ENCODE measurements at places on chromosomes 1 and 21.
A peak's percentile ranks its signal among the peaks of the same experiment; 100 is the strongest.

DNA sequence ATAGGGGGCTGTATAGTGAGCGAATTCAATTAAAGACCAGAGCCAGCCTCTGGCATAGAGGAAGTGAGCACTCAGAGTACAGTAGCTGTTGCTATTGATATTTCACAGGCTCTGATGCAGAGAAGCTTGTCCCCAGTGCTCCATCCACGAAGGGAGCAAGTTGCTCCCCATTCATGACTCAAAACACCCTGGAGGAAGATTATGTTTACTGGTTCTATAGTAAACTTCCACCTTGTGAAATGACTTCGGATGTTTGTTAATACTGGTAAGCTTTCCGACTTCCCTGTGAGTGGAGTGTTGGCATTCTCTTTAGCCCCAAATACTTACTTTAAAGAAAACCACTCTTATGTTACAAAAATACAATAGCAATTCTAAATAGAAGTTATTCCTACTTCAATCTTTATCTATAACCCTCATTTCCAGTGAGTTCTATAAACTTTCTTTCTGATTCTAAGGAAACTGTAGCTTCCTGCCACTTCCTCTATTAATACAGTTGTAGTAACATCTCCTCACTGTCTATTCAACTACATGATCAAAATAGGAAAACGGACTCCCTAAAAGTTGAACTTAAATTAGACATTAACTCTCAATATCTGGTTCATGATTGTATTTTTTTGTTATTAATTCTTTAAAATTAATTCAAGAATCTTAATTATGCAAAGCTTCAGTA, 46.4 kb downstream of the ZNF281 start:
- no peak for DNase-seq

GRCh38 chr1:212315907-212316306, 30.7 kb downstream of the PPP2R5A start:
- no peak for DNase-seq

- no peak for DNase-seq
Observed at GRCh38 chr21:18954441-18954844, 550.9 kb upstream of the TMPRSS15 start.

DNA sequence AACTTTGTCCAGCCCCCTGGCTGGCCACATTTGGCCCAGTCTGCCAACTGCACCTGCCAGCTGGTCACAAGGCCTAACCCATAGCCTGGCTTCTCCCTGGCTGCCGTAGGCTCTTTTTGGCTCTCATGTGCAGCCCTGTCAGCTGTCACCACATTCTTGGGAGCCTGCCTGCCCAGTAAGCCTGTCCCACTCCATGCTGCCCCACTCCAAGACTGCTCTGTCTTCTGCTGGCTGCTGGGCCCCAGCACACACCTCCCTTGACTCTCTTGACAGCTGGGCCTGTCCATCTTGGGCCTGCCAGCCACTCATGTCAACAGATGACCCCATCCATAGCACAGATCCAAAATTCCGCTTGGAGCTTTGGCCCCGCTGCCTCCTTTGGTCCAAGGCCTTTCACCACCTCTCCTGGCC, 74.3 kb upstream of the EDN2 start:
- DNase-seq, result no peak

GRCh38 chr1:39564340-39564739, 12.2 kb downstream of the PABPC4 start:
- DNase-seq, result no peak

DNA sequence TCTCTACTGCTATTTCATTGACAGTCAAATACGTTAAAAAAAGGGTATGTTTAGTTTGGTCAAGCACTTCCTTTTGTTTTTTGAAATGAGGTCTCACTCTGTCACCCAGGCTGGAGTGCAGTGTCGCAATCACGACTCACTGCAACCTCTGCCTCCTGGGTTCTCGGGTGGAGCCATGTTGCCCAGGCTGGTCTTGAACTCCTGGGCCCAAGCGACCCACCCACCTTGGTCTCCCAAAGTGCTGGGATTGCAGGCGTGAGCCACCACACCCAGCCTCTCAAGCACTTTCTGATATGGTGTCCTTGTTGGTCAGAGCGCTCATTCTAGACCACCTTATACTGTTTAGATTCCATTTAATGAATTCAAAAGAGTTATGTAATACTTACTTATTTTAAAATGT, 20.9 kb upstream of the RHBDL2 start:
- DNase-seq, result no peak

DNA sequence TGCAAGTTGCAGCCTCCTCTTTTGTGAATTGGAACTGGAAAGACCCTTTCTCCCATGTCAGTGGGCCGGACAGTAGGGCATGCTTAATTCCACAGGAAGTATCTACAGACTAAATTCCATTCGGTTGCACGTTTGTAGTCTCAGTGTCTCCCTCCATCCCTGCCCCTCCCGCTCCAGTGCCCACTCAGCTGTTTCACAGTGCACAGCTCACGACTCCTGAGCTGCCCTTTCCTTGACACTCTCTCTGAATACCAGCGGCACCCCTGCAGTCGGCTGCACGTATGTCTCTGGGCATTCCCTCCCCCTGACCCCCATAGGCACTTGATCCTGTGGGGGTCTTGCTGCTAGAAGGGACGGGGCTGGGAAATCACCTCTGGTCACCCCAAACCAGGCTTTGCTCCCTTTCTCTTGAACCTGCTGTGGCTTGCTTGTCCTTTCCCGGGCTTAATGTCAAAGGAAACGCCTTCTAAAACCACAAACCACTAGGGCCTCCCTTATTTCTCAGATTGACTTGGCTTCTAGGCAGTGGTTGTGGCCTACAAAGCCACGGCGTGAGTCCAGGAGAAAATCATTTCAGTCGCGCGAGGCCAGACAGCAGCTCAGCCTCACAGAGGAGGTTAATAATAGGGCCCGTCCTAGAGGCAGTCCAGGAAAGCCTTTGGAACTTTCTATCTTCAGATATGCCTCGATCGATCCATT, 365.3 kb upstream of the PROX1 start:
- no peak for DNase-seq

- DNase-seq, result no peak
Observed at GRCh38 chr1:44014365-44015104, 16.7 kb downstream of the SLC6A9 start.

- no peak for DNase-seq
Observed at GRCh38 chr1:246002725-246003441, 504.2 kb downstream of the SMYD3 start.

GRCh38 chr1:161082483-161082882, 6.9 kb downstream of the NECTIN4 start:
- no peak for DNase-seq

DNA sequence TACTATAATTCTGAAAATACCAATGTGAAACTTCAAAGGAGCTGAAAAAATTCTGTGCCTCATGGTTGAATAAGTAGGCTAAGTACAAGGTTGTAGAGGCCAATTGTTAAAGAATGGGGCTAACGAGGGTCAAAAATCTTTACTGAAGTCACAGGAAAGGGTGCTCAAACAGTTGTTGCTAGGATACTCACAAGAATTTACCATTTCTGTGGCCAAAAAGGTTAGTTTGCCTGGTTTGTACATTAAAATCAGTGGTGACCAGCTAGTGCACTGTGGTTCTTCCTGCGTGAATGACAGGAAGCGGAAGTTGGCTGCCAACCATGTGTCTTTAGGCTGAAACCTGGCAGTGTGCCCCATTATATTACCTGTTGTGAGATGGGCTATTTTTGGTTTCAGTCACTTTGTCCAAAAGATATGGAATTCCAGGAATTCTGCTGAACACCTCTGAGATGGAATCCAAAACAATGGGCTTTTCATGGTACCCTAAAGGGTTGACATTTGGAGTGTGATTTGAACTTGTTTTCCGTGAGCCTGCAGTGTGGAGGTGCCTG, 13.5 kb downstream of the MAP3K21 start:
- no peak for DNase-seq

- no peak for DNase-seq
Observed at GRCh38 chr1:168136709-168137514, at the start of gene GPR161. Gene GPR161, minus strand, starts transcription at chr1:168136930. Its CDS starts 32,080 bp downstream, at chr1:168104850.

DNA sequence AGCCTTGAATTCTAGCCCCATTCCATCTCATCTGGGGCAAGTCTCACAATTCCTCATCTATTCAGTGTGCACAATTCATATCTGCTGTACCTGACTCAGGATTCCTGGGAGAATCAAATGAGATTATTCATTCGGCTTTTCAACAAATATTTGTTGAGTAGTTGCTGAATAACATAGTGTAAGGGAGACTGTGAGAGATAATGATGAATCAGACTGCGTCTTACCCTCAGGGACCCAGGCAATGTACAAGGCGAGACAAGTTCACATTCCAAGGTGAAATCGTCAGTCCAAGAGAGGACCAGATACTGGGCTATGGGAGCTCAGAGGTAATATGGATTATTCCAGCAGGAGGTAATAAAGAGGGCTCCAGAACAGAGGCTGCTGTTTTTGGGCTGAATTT, 67.8 kb upstream of the SMYD2 start:
- DNase-seq, result no peak

DNA sequence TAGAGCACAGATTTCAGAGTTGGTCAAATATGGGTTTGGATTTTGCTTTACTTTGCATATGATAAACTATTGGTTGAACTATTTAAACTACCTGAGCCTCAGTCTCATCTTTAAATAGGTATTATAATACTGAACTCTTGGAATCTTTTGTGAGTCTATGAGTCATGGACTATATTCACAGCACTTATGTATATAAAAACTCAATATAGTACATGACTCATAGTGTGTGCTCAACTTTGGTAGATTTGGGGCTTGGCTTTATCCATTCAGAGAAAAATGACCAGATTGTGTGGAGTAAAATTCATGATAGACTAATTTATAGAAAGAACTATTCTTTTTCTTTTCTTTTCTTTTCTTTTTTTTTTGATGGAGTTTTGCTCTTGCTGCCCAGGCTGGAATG, 28.7 kb downstream of the FCRL3 start:
- no peak for DNase-seq

- no peak for DNase-seq
Observed at GRCh38 chr1:101130673-101131072, 105.1 kb upstream of the DPH5 start.

DNA sequence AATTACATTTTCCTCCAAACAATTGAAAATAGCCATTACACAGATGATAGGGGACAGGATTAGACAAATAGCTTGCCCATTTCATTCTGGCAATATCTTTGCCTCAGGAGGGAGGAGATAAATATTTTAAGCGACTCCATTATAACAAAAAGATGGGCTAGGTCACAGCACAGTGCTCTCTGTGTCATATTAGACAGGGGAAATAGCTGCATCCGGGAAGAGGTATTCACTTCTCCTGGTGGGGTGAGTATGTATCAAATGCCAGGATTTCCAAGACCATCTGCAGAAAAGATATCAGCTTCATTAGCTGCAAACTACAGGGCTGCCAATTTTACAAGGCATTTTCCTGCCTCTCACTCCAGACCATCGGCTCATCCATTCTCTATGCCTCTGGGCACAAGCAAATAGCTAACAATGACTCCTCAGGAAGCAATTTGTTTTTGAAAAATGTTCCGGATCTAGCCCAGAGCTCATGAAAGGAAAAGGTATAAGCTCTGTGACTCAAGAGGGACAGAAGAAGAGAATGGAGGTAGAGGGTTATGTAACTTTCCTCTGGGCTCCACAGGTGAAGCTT, 41.9 kb upstream of the ANGPTL7 start:
- no peak for DNase-seq

DNA sequence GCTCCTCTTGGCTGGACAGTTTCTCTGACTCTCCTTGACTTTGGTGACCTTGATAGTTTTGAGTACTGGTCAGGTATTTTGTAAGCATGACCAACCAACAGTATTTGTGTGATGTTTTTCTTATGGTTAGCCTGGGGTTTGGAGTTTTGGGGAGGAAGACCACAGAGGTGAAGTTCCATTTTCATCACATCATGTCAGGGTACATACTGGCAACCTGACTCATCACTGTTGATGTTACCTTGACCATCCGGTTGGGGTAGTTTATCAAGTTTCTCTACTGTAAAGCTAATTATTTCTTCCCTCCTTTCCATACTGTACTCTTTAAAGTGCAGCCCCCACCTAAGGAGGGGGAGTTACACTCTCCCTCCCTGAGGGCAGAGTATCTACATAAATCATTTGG, 13.4 kb downstream of the OSCP1 start:
- DNase-seq, result no peak

DNA sequence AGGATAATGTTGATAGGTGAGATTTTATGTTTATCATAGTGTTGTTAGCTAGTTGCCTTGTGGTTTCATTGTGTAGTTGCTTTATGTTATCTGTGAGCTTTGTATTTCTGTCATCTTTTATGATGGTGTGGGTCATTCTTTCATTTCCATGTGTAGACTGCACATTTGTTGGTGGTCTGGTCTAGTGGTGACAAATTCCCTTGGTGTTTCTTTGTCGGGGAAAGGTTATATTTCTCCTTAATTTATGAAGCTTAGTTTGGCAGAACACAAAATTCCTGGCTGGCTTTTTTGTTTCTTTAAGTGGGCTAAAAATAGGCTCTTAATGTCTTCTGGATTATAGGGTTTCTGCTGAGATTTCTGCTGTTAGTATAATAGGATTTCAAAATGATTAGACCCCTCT, 347.2 kb upstream of the ADAMTS5 start:
- no peak for DNase-seq

GRCh38 chr1:98417820-98418219, 243.7 kb upstream of the SNX7 start:
- no peak for DNase-seq

DNA sequence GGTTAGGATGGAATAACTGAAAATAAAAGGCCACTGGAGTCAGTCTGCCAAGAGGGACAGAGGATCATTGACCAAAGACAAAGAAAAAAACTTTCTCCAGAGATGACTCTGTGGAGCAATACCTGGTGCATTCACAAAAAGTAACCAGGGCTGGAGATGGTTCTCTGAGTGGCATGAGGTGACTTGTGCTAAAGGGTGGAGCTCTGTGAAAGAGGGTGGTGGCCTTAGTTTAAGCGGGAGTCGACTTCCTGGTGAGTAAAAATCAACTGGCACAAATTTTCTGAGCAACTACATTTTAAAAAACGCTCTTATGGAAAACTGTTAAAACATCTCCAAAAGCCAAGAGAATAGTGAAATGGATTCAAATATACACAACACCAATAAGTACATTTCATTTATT, 10.0 kb downstream of the NHLH2 start:
- no peak for DNase-seq

- DNase-seq, result no peak
Observed at GRCh38 chr1:212260557-212261355, 24.5 kb upstream of the PPP2R5A start.

DNA sequence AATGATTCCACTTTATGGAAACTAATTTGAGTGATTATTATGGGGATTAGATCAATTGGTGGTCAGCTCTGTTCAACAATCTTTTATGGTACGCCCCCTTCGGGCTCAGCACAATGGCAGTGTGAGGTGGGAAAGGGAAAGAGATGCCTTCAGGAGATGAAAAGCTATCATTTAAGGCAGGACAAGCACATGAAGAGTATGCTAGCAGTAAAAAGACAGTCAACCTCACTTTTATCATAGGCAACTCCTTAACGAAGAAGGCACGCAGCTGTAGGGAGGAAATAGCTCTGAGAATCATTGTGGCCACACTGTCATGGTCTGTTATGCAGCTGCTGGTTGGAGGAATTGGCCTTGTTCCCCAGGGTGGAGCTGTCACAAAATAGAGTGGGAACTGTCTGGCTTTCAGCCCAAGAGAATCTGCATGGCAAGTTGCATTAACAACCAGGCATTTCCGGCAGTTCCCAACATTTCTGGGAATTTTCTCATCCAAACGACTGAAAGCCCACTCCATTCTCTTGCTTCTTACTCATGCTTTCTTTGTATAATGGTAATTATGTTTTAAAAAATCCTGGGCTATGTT, 54.4 kb upstream of the BCL10 start:
- DNase-seq, result peak; percentile 97
